ENCODE measurements at places on chromosomes 12 and 14. TPM values are rescaled to one million over a fixed set of nuclear protein-coding genes. Genes with fewer than 3 reads are reported as not detected.

The EID3 gene
- 8.2 TPM for total RNA-seq

DNA sequence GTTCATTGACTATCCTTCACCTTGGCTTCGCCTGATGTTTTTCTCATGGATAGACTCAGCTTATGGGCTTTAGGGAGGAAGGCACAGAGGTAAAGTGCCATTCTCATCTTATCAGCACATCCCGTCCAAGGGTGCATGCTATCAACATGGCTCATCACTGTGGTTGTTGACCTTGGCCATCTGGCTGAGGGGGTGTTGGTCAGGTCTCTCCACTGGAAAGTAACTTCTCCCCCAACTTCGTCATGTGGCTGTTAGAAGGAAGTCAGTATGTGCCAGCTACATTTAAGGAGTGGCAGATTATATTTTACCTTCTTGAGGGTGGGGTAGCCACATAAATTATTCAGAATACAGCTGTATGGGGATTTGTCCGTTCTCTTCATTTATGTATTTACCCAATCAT lies 68.9 kb downstream of the EML1 start:
- no peak for DNase-seq

The CFAP251 gene
- 2.1 TPM for total RNA-seq

The TC2N gene
- total RNA-seq, result 19.0 TPM

- DNase-seq, result no peak
These were observed 299.8 kb downstream of the NRXN3 start for GRCh38 chr14:78469947-78470346.

The NEMF gene
- total RNA-seq, result 72.0 TPM

- DNase-seq, result peak; percentile 74
These were observed 525 bp downstream of the ATP5F1B start for GRCh38 chr12:56645201-56645716.

The LRTM2 gene
- total RNA-seq, result not detected

The KRT75 gene
- total RNA-seq, result not detected

DNA sequence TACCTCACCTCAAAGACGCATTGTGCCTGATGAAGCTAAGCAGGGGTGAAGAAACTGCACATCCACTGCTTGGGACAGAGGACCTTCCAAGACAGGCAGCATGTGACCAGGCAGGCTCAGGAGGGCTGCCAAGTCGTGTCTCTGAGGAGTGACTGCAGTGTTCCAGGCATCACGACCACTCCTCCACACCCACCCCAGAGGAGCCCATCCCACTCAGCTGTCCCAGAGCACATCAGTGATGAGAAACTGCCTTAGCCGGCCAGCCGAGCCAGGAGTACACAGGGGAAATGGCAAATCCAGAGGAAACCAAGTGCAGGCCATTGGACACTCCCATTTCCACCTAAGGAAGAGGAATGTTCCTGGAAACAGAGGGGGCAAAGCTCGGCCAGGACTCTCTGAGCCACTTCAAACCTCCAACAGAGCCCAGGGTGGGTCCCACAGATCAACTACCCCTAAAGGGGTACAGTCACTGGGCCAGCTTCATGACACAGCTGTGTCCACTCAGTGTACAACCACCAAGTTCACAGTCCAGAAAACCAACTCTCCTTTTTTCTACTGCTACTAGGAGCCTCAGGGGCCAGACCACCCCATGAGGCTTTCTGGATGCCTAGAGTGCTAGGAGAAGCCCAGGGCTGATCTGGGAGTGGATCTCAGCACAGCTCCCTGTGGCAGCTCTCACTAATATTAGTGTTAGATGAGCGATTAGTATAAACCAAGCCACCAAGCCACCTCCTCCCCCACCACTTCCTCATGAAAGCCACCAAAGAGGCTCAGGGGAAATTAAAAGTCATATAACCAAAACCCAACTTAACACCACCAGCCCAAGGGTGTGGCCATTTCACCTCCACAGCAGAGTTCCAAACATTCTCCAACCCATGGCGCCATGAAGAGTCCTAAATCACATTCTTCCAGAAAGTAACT lies 15.4 kb downstream of the PXN start:
- DNase-seq, result no peak

DNA sequence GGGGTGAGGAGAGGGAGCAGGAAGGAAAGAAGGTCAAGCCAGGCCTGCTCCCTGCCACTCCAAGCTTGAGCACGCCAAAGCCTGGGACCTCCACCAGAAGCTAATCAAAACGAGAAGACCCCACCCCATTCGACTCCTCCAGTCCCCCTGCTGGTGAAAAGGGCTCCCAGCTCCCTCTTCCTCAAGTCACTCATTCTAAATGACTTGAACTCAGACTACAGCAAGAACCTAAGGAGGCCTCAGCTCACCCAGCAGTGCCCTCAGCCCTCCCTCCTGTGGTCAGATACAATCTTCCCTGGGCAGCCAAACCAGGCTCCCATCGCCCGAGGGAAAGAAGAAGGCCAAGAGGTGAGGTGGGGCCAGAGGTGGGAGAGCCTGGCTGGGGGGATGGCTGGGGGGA lies 17.4 kb downstream of the HDAC7 start:
- DNase-seq, result no peak

DNA sequence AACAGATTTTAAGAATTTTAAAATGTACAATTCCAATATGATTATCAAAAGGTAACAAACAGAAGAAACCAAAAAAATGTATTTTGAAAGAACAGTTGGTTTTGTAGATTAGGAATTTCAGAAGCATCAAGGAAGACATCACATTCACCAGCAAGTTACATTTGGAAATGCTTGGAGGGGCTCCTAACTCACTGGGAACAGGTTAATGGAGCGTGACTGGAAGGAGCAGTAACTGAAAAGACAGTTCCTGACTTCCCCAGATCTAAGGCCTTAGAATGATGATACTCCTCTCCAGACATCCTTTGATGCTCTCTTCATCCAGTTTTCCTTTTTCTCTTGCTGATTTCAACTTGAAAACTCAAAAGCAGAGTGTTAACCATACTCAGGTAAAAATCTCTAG lies 220.0 kb upstream of the EGLN3 start:
- DNase-seq, result no peak

The NFYB gene
- total RNA-seq, result 30.3 TPM

- DNase-seq, result no peak
These were observed 1.1 kb upstream of the CD9 start for GRCh38 chr12:6198985-6199530.

GRCh38 chr12:42669553-42669952 lies 80.0 kb upstream of the PRICKLE1 start:
- DNase-seq, result no peak

- no peak for DNase-seq
These were observed 664.7 kb downstream of the SLC6A15 start for GRCh38 chr12:84247931-84248330.

GRCh38 chr14:33812181-33812580 lies 138.7 kb downstream of the EGLN3 start:
- no peak for DNase-seq

DNA sequence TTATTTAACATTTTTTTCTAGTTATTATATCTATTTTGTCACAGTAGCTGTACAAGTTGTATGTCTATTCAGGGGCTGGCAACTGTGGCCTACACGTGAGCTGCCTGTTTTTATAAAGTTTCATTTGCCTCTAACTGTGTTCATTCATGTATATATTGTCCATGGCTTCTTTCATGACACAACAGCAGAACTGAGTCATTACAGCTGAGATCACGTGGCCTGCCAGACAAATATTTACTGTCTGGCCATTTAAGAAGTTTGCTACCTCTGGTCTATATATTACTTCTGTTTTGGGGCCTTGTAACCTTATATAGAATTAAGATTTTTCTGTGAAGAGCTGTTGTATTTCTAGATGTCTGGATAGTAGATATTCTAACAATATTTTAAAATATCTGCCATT lies 37.9 kb downstream of the KIAA0586 start:
- DNase-seq, result no peak

The OR6C68 gene
- total RNA-seq, result not detected

- DNase-seq, result no peak
These were observed 19.2 kb upstream of the MGP start for GRCh38 chr12:14904854-14905253.

The CCDC197 gene
- not detected for total RNA-seq

GRCh38 chr12:71746974-71747611 lies 7.6 kb upstream of the RAB21 start:
- no peak for DNase-seq

DNA sequence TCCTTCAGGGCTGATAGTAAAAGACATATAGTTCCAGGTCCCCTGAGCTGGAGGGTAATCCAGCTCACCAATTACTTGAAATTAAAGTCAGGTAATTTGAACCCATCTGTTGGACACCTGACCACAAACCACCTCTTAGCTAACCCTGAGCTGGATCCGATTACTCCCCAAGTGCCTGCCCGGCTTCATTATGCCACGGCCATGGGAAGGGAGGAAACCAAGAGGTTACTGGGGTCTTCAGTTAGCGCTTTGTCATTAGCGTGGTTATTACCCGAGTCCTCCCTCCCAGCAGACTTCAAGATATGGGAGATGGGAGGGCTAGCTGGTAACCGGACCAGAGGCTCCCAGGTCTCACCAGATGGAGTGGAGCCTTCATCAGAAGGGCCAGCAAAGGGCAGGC lies 1071.4 kb downstream of the BCL11B start:
- no peak for DNase-seq

The PEX5 gene
- 56.5 TPM for total RNA-seq

The KRT85 gene
- not detected for total RNA-seq

GRCh38 chr14:29215853-29216252 lies 449.3 kb downstream of the FOXG1 start:
- DNase-seq, result no peak

DNA sequence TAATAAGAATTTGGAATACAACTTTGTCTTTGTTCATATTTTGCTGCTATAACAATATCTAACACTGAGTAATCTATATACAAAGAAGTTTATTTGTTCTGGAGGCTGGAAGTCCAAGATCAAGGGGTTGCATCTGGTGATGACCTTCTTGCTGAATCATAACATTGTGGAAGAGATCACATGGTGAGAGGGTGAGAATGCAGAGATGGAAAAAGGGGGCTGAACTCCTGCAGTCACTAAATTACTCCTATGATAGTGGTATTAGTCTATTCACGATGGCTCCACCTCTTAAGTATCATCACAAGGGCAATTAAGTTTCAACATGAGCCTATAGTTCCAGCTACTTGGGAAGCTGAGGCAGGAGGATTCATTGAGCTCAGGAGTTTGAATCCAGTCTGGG lies 4.5 kb upstream of the AKAP6 start:
- DNase-seq, result no peak
